ENCODE measurements at places on chromosomes 1 and 21.

- no peak for DNase-seq
Observed at GRCh38 chr1:211336161-211336560, 9.5 kb downstream of the TRAF5 start.

DNA sequence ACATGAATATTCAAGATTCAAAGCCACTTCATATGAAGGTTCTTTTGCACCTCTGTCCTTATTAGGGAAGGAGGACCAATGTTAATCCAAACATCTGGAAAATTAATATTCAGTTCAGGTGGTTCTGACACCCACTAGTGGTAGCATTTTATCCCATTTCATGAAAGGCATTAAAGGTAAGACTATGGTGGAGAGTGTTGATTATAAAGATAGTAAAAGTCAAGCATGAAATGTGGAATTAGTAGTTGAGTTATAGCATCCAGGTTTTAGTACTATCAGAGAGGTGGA, 17.5 kb upstream of the YTHDF2 start:
- no peak for DNase-seq

DNA sequence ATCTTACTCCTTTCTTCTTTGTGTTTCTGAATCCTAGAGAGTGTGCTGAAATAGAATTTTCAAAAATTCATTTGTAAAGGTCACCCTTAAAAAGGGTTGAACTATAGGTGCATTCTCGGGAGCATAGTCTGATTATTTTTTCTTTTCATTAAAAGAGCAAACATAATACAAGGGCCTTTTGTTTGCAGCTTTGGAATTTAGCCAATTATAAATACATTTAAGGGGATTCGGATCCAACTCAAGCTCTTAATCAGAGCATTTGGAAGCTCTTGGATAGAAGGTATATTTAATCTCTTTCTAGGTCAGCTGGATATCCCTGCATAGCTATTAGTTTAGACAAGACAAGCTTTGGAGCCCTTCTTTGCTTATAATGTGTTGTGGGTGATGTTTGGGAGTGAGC, 321.7 kb downstream of the HHAT start:
- DNase-seq: no peak

DNA sequence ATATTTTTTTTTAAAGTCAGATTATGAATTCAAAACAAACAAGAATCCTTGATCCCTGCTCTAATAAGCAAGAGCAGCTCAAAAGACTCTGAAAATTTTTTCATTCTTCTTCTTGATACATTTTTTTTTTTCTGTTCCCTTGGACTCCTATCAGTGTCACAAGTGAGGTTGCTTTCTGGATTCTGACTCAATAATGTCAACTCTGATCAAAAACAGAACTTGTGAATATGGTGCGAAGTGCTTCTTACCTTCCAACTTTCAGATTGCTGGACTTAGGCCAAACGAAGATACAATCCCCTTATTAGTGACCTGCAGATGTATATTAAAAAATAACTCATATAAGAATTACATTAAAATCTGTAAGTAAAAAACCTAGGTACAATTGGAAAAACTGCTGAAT, 136.1 kb downstream of the GPATCH2 start:
- DNase-seq: no peak

- DNase-seq: no peak
Observed at GRCh38 chr1:56968878-56969495, 3.2 kb upstream of the C8B start.

DNA sequence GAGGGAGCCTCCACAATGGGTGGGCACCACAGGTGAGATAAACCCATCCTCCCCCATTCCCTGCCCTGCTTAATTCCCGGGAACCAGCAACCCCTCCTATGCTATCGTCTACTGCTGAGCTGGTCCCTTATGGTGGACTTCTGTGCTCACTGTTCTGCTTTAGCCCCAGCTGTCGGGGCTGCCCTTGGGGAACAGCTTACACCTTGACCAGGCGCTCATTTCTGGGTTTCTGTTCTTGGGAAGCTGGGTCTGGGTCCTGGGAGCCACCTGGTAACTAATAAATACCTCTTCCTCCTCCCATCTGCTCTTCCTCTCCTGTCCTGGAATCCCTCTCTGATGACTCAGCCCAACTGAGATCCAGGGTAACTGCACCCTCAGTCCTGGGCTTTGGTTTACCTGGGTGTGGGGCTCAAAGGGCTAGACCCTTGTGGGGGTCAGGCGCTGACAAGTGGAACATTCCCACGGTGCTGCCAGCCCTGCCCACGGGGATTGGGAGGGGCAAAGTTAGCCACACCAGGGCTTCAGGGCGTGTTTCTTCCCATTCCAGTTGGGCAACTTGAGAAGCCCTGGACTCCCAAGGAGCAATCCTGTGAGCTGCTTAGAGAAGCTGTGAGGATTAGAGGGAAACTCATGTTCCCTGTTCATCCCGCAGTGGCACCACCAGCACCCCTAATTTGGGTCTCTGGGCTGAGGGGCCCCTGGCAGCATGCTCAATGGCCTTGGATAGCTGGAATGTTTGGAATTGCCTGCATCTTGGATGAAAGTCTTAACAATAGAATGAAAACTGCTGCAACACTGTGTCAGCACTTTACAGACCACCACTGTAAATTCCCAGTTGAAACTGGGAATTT, 1.6 kb downstream of the PCAT6 start:
- no peak for DNase-seq

- DNase-seq: no peak
Observed at GRCh38 chr1:55986003-55986402, 593.4 kb downstream of the PLPP3 start.

DNA sequence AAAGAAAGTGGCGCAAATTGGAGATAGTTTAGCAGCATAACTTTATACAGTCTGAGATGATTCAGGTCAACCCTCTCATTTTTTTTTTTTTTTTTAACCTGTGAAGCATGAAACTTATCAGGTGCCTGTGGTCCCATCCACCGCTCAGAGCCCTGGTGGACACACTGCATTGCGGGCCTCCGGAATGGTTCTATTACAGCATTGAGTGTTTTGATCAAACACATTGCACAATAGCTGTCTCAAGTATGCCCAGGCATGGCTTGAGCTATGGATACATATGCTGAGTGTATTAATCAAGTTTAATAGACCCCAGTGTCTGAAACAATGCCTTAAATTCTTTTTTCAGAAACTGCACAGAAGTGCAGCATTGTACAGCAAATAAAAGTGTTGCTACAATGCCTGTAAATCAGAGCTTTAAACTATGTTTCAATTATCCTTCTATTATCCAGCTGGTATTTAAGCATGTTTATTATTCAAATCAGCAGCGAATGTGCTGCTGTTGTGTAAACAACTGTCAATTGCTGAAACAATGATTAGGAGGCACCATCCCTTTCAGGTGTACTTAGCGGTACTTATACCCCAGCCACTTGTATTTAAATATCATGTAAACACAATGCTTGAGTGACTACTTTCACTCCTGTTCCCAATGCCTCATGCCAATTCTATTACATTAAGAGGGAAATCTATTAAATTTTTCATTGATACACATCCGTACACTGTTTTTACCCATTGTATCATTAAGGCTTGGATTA, 456.6 kb downstream of the RPS6KC1 start:
- DNase-seq: no peak

GRCh38 chr1:10471411-10472219, 714 bp downstream of the DFFA start:
- DNase-seq: no peak

DNA sequence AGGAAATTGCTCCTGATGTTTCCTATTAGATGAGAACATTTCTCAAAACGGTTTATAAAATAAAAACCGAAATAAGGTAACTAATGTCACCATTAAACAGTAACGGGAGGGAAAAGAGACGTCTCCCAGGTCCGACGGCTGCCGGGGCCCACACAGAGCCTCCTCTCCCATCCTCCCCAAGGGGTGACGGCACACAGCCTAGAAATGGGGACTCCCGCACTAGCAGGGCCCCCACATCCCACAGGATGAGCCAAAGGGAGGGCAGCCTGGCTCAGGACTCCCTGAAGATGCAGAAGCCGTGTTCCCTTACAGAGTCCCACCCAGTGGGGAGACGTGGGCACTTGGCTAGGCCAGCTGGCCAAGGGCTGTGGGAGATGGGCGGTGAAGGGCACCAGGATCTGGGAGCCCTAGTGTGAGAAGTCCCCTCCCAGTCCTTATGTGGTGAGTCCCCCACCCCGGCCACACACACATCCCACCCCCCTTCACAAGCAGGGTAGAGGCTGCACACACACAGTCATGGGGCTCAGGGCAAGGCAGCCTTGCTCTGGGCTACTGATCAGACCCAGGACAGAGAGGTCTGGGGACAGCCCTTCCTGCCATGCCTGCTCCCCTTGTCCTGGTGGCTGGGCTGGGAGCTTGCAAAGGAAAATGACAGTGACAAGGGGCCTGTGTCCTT, 3.3 kb downstream of the KRTAP10-3 start:
- no peak for DNase-seq

GRCh38 chr1:87478231-87478630, 149.6 kb downstream of the LMO4 start:
- no peak for DNase-seq
